Hematopoietic multipotent progenitor cell treated with erythropoietin and hydrocortisone succinate and interleukin-3 and kit ligand, for 6 days (in vitro differentiated cells): ENCODE measurements at places on chromosomes 13 and 19.

DNA sequence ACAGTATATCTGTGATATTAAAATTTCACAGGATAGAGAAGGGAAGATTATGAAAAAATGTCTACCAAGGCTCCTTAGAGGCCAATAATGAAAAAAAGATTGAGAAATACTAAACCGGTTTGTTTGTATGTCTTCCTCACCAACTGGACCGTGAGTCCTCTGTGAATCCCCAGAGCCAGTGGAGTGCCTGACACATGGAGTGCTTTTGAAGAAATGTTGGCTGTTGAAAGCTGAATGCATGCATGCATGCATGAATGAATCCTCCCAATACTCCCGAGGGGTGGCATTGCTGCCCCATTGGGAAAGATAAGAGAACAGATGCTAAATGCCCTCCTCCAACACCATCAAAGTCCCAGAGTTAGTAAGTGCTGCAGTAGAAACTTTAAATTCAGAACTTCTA is 152.7 kb upstream of the SERP2 start:
- no peak for DNase-seq

DNA sequence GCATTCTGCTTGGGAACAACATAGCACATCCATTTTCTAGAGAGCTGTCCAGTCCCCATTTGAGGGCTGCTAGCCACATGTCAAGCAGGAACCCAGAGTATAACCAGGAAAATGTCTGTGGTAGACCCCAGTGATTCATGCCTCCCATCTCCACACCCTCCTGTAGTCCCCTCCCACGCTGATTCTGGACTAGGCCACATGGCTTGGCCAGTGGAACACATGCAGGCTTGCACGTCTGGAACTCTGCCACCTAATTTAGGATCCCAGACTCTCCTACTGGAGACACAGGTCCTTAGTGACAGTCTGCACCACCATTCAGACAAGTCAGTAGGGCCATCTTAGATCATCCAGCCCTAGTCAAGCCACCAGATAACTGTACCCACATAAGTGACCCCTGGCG is 149.8 kb downstream of the ZIC5 start:
- no peak for DNase-seq

DNA sequence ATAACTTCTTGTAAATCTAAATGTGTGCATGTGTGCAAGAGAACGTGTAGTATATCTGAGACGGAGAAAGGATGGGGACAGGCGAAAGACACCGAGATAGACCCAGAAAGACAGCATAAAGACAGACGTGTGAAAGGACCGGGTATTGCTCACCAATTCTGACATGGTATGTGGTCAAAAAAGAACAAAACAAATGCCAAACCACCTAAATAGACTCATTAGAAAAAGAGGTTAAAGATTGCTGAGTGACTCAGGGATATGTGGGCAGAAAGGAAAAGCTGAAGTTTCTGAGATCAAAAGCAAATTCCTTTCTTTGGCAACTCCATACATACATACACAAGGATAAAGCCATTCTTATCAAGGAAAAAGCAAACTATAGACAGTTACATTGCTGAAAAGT is 179.7 kb upstream of the TSC22D1 start:
- DNase-seq, result no peak

DNA sequence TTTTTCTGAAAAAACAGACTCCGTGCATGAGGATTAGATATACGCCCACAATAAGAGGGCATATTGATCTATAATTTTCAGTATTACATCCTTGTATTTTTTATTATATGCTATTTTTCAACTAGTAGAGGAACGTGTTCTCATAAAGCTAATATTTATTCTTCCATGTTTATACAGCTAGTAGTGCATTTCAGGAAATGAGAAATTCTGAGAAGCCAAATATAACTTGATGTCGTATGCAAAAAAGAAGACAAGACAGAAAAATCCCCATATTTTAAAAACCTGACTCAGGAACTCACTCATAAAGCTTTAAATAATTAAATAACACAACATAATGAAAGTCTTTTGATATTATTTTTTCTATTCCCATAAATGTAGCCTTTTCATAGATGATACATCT is 308.6 kb downstream of the ENOX1 start:
- DNase-seq, result no peak

DNA sequence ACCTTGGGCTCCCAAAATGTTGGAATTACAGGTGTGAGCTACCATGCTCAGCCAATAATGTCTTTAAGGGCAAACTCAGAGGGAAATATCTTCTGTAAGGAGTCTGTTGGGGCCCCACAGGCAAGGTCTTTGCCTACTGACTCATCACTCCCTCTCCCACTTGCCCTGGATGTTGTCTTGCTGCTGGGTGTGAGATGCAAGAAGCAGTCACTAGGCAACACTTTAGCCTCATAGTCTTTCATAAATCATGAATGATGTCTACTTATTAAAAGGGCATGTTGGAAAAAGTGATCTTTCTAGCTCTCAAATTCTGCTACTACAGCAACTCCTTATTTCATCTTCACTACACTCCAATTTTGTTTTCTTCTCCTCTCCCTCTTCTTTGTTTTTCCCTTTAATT is 34.6 kb upstream of the SLC10A2 start:
- no peak for DNase-seq

DNA sequence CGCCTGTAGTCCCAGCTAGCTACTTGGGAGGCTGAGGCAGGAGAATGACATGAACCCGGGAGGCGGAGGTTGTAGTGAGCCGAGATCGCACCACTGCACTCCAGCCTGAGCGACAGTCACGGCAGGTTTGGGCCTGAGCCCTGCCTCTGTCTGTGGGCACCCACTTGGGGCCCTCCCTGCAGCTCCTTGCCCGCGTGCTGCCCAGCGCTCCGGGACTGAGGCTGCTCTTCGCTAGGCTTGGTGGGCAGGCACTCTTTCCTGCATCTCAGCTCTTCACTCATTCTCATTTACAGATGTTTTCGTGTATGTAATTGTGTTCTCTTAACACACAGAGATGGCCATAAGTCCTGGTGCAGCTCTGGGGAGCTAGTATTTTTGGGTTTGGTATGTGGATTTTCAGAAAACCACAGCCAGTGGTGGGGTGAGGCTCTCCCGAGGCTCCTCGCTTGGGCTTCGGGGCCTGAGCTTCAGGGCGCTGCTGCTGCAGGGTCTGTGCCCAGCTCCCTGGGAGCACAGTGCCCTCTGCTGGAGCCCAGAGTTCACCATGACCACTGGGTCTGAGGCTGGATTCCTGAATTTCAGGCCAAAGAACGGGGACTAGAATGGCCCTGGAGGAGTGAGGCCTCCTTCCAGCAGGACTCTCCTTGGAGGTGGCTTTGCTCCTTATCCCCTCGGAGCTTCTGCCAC is 15.2 kb downstream of the UPF1 start:
- DNase-seq, result peak; percentile 86

DNA sequence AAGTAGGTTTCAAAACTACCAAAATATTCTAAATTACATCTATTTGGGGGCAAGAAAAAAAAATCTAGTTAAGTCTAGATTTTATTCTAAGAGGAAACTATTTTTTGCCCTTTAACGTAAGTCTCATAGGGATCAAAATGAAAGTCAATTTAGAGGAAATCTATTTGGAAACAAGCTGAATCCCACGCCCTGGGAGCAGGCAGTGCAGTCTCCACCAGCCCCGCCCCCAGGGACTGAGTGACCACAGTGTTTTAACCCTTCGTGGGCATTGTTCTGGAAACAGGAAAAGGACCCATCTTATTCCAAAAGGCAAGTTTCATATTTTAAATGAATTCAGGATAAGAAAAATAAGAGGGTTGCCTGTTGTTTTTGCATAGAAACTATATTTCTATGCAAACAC is 209.7 kb downstream of the SPRY2 start:
- DNase-seq, result peak; percentile 1

DNA sequence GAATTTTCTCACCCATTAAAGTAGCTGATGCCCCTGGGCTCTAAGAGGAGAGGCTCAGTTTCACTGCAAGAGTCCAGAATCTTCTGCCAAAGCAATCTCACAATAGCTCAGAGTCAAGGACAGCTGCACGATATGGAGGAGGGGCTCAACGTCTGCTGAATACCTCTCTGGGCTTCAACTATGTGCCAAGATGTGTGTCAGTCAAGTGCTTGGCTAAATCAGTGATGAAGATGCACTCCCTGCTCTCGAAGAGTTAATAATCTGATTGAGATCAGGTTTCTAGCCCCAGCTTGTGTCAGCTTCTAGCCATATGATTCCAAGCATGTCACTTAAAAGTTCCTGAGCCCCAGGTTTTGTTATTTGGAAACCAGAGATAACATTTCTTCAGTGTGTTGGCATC is 46.8 kb downstream of the KLF12 start:
- DNase-seq, result no peak

- peak; percentile 26 for DNase-seq
Measured at GRCh38 chr19:38735257-38735686, 9.0 kb downstream of the CAPN12 start.

- DNase-seq, result no peak
Measured at GRCh38 chr13:46521486-46521885, 31.5 kb upstream of the LRCH1 start.

DNA sequence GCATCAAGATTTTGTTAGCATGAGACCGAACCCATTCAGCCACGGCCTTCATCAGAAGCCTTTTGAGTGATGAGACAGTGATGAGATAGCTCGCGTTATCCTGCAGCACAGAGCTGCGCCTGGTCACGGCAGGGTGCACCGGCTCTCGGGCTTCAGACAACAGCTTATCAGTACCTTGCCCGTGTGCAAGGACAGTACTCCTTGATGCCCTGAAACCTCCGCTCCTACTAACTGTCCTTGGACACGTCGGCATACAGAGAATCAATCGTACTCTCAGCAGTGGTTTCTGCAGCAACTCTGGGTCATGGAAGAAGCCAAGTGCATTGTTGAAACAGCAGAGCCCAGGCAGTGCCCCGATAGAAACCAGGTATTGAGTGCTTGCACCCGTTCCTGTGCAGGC is 40.7 kb downstream of the IRS2 start:
- DNase-seq, result no peak

- DNase-seq, result no peak
Measured at GRCh38 chr19:2816641-2817040, 3.0 kb upstream of the ZNF554 start.

GRCh38 chr13:62643799-62644524 is 1228.3 kb upstream of the PCDH20 start:
- no peak for DNase-seq

DNA sequence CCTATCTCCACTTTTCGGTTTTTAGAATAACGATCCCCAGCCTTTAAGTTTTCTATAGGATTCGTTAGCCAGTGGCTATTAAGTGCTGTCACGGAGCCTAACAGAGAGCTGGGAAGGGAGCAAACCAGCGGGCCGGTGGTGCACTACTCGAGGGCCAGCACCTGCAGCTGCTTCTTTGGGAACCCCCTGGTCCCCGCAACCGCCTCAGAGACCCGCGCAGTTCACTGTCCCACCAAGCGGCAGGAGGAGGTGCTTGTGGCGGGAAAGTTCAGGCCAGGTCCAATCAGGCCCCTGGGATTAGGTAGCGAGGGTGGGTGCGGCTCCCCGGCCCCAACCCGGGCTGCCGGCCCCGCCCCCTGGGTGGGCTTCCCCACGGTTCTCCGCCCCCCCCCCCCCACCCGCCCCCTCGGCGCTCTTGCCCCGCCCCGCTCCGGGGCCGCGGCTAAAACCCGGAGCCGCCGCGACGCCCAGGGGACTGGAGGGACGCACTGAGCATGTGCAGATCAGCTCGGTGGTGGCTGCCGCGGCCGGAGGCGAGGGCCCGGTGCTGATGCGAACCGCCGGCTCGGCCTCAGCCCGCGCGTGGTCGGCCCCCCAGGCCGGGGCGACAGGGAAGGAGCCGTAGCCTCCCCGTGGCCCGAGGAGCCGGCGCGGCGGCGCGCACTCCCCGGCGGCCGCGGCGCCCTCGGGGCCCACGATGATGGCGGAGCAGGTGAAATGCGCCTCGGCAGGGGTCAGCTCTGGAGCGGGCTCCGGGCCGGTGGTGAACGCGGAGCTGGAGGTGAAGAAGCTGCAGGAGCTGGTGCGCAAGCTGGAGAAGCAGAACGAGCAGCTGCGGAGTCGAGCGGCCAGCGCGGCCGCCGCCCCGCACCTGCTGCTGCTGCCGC is at the start of gene SLAIN1:
SLAIN1 (plus strand) TSS at position 471 of the 887 bp plus-strand sequence; CDS start at position 698, 227 bp downstream.
- DNase-seq, result peak; percentile 89
